Right renal cortex interstitium (tissue), 3 donors: ENCODE measurements at places on chromosomes 11 and 22.

DNA sequence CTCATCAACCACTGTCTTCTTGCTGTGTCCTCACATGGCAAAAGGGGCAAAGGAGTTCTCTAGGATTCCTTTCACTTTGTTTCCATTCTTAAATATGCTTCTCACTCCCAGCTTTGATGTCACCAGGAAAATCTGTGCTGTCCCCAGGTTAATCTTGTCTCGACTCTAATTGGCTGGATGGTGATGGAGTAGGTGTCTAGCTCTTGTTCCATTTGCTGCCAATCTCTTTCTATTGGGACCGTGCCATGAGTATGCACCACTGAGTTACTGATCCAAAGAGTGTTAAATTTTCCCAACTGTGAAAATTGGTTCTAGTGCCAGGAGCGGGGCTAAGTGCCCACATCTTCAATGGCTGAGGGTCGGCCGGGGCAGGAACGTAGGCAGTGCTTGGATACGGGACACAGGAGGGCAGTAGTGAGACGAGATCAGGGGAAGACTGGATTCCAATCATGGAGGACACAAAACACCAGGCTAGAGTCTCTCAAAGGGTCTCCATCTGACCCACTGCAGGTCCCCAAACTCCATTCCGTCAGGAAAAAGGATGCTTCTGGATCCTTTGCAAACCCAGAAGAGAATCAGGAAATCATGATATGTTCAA is 47.7 kb upstream of the CSNK2A3 start:
- DNase-seq: no peak

DNA sequence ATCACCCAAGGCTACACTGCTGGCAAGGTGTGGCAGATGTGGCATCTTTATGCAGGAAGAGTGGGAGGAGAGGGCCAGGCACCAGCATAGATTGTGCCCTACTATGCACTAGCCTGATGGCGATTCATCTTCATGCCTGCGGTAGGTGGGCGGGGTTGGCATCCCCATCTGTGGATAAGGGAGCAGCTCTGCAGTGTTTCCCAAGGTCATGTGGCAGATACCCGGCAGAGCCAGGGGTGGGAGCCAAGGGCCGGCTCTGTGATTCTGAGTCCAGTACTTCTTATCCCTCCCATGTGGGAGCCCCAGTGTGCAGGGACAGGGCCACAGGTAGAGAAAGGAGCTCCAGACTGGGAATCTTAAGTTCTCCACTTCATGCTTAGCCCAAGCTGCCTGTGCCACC is 20.0 kb downstream of the CD82 start:
- no peak for DNase-seq

- DNase-seq: no peak
Observed at GRCh38 chr22:21974058-21974649, 8.4 kb downstream of the TOP3B start.

- DNase-seq: no peak
Observed at GRCh38 chr11:93145390-93145915, 52.3 kb downstream of the SLC36A4 start.

- DNase-seq: no peak
Observed at GRCh38 chr11:43626798-43627197, 53.7 kb upstream of the HSD17B12 start.

- DNase-seq: no peak
Observed at GRCh38 chr11:59729834-59730233, 16.2 kb upstream of the OR10V1 start.

- DNase-seq: no peak
Observed at GRCh38 chr22:17540481-17540880, 22.8 kb upstream of the SLC25A18 start.
